KBM-7 (cell line): ENCODE measurements at places on chromosomes 1 and 21.

DNA sequence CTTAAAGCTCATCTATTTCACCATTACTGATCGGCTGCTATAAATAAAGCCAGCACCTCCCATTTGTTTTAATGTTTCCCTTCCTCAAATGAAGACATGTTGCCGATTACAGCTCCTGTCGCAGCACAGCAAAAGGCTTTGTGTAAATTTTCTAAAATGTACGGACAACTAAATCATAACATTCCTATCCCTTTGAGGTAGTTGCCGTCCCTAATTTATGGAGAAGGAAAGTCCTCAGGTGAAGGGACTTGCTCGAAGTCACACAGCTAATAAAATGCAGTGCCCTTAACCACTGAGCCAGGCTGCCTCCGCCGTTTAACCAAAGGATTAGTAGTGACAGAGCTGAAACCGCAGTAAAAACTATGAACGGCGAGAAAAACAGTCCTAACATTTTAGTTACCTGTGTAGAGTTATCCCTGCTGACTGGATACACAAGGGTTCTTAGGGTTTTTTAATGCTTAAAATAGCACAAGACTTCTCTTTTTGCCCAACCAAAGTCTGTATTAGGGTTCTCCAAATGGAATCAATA is 871 bp downstream of the PINK1 start:
- DNase-seq: peak; percentile 54

DNA sequence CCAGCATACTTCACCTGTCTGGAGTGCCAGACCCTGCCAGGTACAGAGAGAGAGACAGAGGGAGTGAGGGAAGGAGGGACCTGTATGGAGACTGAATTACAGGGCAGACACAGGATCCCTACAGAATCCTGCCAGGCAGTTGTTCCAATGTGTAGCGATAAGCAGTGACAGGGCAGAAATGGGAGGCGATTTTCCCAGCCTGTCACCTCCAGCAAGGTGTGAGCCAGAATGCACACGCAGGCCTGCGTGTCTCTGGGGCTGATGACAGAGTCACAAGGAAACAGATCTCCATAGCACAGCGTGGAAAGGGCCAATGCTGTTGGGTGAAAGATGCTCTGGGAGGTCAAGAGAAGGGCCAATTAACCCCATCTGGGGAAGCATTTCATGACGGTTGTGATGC is 111.3 kb downstream of the HIVEP3 start:
- DNase-seq: no peak

- DNase-seq: no peak
Measured at GRCh38 chr1:27572679-27573426, 31.1 kb downstream of the AHDC1 start.

- DNase-seq: no peak
Measured at GRCh38 chr1:156167536-156167935, 14.2 kb downstream of the SEMA4A start.

DNA sequence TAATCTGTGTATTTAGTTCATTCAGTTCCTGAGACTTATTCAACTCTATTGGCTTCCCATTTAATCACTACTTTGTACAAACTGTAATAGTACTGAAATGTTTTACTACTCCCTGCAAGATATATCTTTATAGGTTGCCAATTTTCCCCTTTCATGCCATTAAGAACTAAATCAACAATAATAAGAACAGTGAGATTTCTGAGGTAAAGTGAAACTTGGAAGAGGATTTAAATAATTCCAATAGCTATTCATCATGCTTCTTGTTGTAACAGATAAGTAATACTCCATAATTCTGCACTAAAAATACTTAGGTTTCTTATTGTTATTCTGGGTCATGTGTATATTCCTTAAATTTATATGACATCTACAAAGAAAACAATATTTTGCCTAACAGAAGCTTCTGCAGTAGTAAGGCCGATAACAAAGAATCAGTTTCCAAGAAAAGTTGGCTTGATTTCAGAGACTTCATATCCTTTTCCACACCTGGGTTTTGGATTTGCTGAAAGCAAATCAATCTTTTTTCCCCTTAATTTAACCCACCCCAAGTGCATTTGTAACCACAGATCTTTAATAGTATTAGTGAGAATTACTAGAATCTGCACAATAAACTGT is 258.3 kb downstream of the FAF1 start:
- no peak for DNase-seq

GRCh38 chr1:46520063-46520911 is 30.7 kb downstream of the DMBX1 start:
- DNase-seq: no peak

GRCh38 chr1:31503570-31503969 is 72.7 kb upstream of the TINAGL1 start:
- DNase-seq: no peak

DNA sequence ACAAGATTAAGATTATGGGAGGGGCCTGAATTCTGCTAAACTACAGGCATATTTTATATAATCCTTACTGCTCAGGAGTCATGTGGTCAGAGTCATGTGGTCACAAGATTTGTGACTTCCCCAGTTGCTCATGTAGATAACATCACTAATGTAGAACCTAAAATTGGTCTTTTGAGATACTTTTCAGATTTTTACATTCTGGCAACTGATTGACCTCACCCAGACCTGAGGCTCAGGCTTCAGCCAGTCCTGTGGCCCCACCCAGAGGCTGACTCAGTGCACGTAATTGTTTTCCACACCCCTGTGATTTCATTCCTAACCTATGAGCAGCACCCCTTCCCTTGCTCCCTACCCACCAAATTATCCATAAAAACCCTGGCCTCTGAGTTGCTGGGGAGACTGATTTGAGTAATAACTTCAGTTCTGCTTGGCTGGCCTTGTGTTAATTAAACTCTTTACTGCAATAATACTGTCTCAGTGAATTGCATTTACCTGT is 41.7 kb upstream of the ZNF326 start:
- peak; percentile 67 for DNase-seq

GRCh38 chr1:48943393-48943792 is 166.7 kb upstream of the BEND5 start:
- no peak for DNase-seq

DNA sequence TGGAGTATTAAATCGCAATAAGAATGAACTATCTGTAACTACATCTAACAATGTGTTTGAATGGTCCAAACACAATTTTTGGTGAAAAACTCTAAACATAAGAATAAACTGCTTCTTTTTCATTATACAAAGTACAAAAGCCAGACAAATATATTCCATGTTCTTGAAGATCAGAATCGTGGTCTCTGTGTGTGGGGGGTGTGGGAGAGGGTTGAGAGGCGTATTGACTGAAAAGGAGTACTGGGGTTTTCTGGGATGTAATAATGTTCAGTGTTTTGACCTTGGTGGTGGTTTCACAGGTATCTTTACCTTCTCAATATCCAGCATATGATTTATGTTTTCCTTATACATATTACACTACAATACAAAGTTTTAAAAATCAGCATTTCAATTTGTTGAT is 764 bp upstream of the CFH start:
- no peak for DNase-seq

- no peak for DNase-seq
Measured at GRCh38 chr1:17290553-17290952, 17.4 kb upstream of the PADI4 start.

GRCh38 chr1:36372617-36373016 is 13.1 kb downstream of the STK40 start:
- DNase-seq: no peak

GRCh38 chr1:28062806-28063205 is 25.6 kb downstream of the EYA3 start:
- peak; percentile 16 for DNase-seq

DNA sequence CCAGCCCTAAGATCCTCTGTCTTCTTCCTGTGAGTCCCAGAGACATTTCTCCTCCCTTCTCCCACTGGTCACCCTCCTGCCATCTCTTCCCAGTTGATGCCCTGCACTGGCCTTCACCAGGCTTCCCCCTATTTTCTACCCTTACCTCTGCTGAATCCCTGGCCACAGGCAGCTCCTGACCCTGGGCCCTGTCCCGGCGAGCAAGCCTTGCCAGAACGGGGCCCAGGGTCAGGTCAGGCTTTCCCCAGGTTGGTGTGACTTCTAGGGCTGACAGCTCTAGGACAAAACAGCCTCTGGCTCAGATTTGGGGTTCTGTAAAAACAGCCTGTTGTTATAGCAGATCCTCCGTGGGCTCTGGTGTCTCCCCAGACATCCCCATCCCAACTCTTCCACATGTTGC is 52.7 kb upstream of the A3GALT2 start:
- DNase-seq: no peak
